ENCODE measurements at places on chromosomes 4 and X. TPM values are rescaled to one million over a fixed set of nuclear protein-coding genes. Genes with fewer than 3 reads are reported as not detected.
A peak's percentile ranks its signal among the peaks of the same experiment; 100 is the strongest.

GRCh38 chr4:73223258-73223650 is 35.3 kb downstream of the ANKRD17 start:
- H3K4me1 ChIP-seq: peaks cover 12% of the 10 kb centered on the region
- H3K4me3 ChIP-seq: no peak overlapping the region
- DNase-seq: no peak
- H3K27ac ChIP-seq: no peak overlapping the region
- no peaks in the 10 kb centered on the region for H3K27me3 ChIP-seq

The REELD1 gene
- total RNA-seq: not detected

DNA sequence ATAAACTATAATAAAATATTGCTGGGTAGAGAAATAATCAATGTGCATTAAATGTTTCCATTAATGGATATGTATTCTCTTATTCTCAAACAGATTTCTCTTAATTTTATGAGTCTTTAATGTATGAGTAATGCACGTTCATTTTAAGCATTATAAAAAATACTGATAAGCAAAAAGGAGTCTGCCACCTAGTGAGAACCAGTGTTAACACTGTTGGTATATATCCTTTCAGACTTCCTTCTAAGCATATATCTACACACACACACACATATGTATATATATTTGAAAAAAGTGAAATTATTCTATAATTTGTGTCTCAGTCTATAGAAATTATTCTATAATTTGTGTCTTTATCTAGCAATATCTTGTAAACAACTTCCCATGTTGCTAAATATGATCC is 49.9 kb upstream of the MTMR1 start:
- no peak overlapping the region for H3K27ac ChIP-seq
- H3K4me1 ChIP-seq: peaks cover 2% of the 10 kb centered on the region
- H3K36me3 ChIP-seq: peaks cover 6% of the 10 kb centered on the region
- no peak for DNase-seq
- H3K27me3 ChIP-seq: no peaks in the 10 kb centered on the region

GRCh38 chrX:2311501-2311900 is 189.3 kb downstream of the DHRSX start:
- no peak overlapping the region for H3K4me3 ChIP-seq
- no peaks in the 10 kb centered on the region for H3K27me3 ChIP-seq
- no peak overlapping the region for H3K27ac ChIP-seq
- peaks cover 8% of the 10 kb centered on the region for H3K4me1 ChIP-seq
- DNase-seq: no peak

The CT45A1 gene
- total RNA-seq: not detected

DNA sequence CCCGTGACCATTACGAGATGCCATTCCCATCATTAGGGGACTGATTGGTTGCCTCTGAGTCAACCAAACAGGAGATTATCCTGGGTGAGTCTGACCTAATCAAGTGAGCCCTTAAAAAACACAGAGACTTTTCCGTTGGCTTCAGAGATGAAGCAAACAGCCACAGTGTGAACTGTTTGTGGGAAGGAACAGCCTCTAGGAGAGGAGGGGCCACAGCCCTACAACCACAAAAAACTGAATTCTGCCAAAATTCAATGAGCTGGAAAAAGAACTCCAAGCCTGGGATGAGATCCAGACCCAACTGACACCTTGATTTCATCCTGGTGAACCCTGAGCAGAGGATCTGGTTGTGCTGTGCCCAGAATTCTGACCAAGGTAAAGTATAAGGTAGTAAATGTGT is 31.3 kb upstream of the TBL1X start:
- no peaks in the 10 kb centered on the region for H3K36me3 ChIP-seq
- no peak overlapping the region for H3K27ac ChIP-seq

DNA sequence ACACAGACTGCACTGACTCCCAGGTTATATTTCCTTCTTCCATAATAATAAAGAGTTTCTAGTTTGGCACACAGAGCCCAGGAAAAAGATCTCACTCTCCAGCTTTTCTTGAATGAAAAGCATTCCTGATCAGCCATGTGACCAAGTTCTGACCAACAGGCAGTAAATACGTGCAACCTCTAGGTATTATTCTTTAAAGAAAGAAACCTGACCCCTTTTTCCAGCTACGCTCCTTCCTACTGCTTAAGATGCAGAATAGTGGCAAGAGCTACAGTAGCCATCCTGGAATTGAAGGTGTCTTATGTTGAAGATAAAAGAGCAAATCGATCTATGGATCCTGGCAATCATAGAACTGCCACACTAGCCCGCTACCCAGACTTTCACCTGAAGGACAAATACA is 76.7 kb downstream of the LRBA start:
- no peaks in the 10 kb centered on the region for H3K36me3 ChIP-seq
- peak overlapping the region; percentile 83 for H3K27ac ChIP-seq
- H3K4me3 ChIP-seq: no peak overlapping the region
- H3K27me3 ChIP-seq: no peaks in the 10 kb centered on the region

DNA sequence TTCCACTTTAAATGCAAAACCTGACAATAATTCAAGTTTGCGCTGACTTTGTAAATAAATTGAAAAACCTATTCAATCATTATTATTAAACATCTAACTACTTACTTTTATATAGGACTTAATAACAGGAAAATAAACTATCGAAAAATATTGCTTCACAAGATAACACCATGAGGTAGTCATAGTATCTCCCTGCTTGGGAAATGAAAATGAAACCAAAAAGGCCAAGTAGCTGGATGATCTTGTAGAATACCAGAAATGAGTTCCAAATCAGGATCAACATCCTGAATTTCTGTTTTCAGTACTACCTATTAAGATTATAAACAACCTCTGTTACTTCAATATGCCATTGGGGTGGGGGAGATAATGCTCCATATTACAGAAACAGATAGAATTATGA is 58.9 kb downstream of the CHIC2 start:
- H3K4me3 ChIP-seq: no peak overlapping the region
- H3K27me3 ChIP-seq: no peaks in the 10 kb centered on the region
- H3K27ac ChIP-seq: no peak overlapping the region
- no peak for DNase-seq
- H3K36me3 ChIP-seq: peaks cover 6% of the 10 kb centered on the region
- peaks cover 14% of the 10 kb centered on the region for H3K4me1 ChIP-seq

The WDR17 gene
- total RNA-seq: 5.1 TPM

DNA sequence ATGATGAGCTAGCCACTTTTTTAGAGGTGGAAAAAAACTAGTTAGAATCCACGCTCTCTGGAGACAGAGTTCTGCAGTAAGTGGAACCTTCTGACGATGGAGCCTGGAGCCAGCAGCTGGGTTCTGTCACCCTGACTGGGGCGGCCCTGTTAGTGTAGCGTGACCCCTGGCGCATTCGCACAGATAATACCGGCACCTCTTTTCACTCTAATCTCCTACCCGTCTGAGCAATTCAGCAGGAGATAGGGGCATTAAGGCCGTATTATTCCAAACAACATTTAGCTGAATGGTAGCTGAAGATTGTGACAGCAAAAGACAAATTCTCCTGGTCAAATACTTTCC is 292.6 kb downstream of the FBXO8 start:
- H3K4me1 ChIP-seq: peaks cover 10% of the 10 kb centered on the region
- H3K27ac ChIP-seq: no peak overlapping the region
- peaks cover 9% of the 10 kb centered on the region for H3K27me3 ChIP-seq
- H3K4me3 ChIP-seq: no peak overlapping the region
- no peak for DNase-seq

- H3K36me3 ChIP-seq: no peaks in the 10 kb centered on the region
These were observed 550.9 kb upstream of the BOD1L1 start for GRCh38 chr4:14178421-14178820.

- H3K27me3 ChIP-seq: no peaks in the 10 kb centered on the region
- H3K27ac ChIP-seq: no peak overlapping the region
- peaks cover 10% of the 10 kb centered on the region for H3K4me1 ChIP-seq
- DNase-seq: no peak
These were observed 104.7 kb downstream of the NCAPG start for GRCh38 chr4:17915439-17915838.

The L1CAM gene
- 1.4 TPM for total RNA-seq

The ANXA3 gene
- total RNA-seq: 123 TPM

GRCh38 chr4:149676076-149676475 is 139.6 kb downstream of the IQCM start:
- H3K27me3 ChIP-seq: no peaks in the 10 kb centered on the region
- DNase-seq: no peak
- no peak overlapping the region for H3K4me3 ChIP-seq
- H3K4me1 ChIP-seq: no peaks in the 10 kb centered on the region
- H3K36me3 ChIP-seq: no peaks in the 10 kb centered on the region

DNA sequence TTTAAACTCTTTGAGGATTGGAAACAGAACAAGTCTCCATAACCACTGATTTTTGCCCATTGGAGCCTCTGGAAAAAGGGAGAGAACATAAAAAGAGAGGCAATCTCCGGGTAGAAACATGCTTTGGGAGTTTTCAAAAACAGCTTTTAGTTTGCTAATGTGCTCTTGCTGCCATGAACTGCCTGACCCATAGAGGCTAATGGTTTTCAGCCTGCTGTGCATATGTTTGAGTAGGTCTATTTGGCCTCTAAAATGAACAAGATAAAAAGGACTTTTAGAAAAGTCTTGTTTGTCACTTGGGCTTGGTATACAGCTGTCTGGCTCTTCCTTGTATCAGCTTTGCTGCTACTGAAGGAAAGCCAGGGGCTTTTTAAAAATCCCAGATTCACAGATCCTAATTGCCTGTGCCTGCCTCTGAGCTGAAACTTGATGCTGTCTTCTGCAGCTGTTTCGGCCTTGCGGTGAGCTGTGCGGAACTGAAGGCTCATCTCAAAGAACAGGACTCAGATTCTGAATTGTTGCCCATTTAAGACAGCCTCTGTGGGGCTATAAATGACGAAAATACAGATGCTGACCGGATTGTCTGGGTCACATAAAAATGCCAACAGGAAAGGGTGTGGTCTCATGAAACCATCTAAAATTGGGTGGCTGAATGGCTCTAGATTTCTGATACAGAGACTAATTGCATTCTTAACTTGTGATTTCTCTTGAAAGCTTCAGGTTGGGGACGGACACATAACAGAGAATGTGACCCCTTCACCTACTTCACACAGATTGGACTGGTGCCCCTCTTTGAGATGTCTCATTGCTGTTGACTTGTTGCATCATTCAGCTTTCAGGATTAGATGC is 18.4 kb upstream of the ZNF41 start:
- peaks cover 4% of the 10 kb centered on the region for H3K4me1 ChIP-seq
- no peaks in the 10 kb centered on the region for H3K27me3 ChIP-seq
- no peaks in the 10 kb centered on the region for H3K36me3 ChIP-seq
- H3K27ac ChIP-seq: no peak overlapping the region
- DNase-seq: no peak

The TMPRSS11F gene
- total RNA-seq: not detected

The SPANXA2 gene
- total RNA-seq: not detected

The SLC10A4 gene
- total RNA-seq: 2.7 TPM

DNA sequence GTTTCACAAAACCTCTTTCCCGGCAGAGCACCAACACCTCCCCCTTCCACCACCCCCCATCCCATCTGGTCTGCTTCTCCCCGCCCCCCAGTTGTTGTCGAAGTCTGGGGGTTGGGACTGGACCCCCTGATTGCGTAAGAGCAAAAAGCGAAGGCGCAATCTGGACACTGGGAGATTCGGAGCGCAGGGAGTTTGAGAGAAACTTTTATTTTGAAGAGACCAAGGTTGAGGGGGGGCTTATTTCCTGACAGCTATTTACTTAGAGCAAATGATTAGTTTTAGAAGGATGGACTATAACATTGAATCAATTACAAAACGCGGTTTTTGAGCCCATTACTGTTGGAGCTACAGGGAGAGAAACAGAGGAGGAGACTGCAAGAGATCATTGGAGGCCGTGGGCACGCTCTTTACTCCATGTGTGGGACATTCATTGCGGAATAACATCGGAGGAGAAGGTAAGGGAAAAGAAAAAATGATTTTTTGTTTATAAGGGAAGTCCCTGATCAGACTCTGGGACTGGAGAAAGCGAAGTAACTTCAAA is at the start of gene PDGFRA:
Gene PDGFRA, plus strand, starts transcription at position 333 of the 541 bp plus-strand sequence. CDS start 29,476 bp downstream, outside the sequence.
- no peaks in the 10 kb centered on the region for H3K36me3 ChIP-seq
- H3K27ac ChIP-seq: peak within 1 kb of the TSS; percentile 87
- H3K27me3 ChIP-seq: peaks cover 74% of the 10 kb centered on the region

The IL15 gene
- 0.98 TPM for total RNA-seq

DNA sequence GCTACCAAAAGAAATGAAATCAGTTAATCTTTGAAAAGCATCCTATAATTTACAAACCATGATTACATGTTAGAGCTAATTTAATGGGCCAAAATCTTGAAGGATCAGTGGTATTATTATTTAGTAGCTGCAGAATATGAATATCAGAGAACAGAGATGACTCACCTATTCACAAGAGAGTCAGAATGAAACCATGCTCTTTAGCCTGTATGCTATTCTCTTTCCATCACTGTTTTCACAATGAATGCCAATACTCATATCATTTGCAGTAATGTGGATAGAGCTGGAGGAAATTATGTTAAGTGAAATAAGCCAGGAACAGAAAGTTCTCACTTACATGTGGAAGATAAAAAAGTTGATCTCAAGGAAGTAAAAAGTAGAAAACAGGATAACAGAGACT is 414.1 kb downstream of the CENPC start:
- no peak overlapping the region for H3K27ac ChIP-seq
- H3K27me3 ChIP-seq: no peaks in the 10 kb centered on the region
- H3K4me3 ChIP-seq: no peak overlapping the region
- no peak for DNase-seq
- H3K4me1 ChIP-seq: no peaks in the 10 kb centered on the region

The USP17L12 gene
- total RNA-seq: not detected

GRCh38 chrX:23904096-23904495 is 3.6 kb downstream of the APOO start:
- H3K4me3 ChIP-seq: no peak overlapping the region
- peaks cover 2% of the 10 kb centered on the region for H3K36me3 ChIP-seq
- H3K27me3 ChIP-seq: no peaks in the 10 kb centered on the region
- peaks cover 17% of the 10 kb centered on the region for H3K4me1 ChIP-seq

GRCh38 chr4:152848508-152848907 is 68.8 kb downstream of the ARFIP1 start:
- H3K27me3 ChIP-seq: no peaks in the 10 kb centered on the region
- DNase-seq: no peak
- no peak overlapping the region for H3K27ac ChIP-seq
- H3K4me3 ChIP-seq: no peak overlapping the region
- H3K36me3 ChIP-seq: peaks cover 16% of the 10 kb centered on the region

DNA sequence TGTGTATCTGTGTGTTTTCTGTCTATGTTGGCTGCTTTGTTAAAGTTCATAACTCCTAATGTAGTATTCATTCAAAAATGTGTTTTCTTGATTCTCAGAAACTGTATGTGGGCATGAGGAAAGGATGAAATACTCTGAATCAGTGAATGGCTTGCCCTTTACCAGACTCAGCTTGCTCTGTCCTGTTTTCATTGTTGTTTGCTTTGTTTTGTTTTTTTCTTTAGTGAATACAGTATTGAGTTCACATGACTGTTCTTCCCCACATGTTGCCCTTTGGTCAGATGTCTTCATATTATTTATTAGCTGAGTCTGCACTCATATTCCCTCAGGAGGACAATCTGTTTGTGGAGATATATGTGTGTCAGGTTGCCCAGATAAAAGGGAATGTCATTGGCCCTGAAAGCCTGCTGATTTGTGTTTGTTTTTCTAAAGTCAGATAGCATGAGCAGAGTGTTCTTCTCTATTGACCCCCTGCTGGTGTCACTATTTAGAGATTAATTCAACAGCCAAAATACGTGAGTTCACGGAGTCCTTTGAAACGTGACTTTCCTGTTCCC is 1184.4 kb downstream of the RPA4 start:
- peaks cover 1% of the 10 kb centered on the region for H3K36me3 ChIP-seq
- no peaks in the 10 kb centered on the region for H3K27me3 ChIP-seq
- no peak overlapping the region for H3K27ac ChIP-seq
- H3K4me3 ChIP-seq: no peak overlapping the region
- peaks cover 17% of the 10 kb centered on the region for H3K4me1 ChIP-seq

The MAGEA4 gene
- total RNA-seq: not detected

The TSPAN7 gene
- total RNA-seq: 21.8 TPM
